ENCODE measurements at places on chromosomes 6 and 20.
A peak's percentile ranks its signal among the peaks of the same experiment; 100 is the strongest.

DNA sequence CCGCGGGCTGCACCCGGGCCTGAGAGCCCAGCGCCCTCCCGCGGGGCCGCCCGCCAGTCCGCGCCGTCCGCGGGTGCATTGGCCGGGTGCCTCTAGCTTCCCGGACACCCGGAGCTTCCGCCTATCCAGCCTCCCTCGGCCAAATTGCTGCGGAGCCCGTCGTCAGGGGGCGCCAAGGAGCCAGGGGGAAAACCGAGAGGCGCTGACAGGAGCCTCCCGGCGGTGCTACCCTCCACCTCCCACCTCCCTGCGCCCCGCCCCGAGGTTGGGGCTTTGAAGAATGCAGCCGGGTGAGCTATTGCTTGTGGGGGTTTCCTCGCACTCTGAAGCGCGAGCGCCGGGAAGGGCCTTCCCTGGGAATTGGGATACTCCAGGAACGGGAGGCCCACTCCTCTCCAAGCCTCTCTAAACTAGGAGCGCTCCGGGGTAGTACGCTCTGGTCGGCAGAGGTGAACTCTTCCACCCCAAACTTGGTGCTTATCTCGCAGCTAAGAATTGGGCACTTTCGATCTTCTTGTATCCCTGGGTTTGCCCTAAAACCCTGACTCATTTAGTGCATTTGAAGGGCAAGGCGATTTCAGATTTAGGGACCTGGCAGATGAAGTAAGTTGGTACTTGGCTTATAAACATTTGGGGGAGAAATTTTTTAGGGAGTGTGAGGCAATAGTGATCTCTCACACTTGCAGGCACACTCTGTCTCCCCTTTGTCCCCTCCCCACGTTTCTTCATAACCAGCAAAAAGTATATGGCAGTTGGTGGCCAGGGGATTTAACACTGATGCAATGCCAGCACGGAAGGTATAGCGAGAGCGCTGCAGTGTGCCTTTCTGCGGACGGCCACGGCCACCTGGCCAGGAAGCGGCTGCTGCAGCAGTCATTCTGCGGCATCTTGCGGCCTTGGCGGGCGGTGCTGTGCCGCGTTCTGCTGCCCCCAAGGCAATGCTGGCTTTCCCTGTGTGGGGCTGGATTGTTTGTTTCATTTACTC lies 556 bp downstream of the BEND6 start:
- peak; percentile 73 for DNase-seq

DNA sequence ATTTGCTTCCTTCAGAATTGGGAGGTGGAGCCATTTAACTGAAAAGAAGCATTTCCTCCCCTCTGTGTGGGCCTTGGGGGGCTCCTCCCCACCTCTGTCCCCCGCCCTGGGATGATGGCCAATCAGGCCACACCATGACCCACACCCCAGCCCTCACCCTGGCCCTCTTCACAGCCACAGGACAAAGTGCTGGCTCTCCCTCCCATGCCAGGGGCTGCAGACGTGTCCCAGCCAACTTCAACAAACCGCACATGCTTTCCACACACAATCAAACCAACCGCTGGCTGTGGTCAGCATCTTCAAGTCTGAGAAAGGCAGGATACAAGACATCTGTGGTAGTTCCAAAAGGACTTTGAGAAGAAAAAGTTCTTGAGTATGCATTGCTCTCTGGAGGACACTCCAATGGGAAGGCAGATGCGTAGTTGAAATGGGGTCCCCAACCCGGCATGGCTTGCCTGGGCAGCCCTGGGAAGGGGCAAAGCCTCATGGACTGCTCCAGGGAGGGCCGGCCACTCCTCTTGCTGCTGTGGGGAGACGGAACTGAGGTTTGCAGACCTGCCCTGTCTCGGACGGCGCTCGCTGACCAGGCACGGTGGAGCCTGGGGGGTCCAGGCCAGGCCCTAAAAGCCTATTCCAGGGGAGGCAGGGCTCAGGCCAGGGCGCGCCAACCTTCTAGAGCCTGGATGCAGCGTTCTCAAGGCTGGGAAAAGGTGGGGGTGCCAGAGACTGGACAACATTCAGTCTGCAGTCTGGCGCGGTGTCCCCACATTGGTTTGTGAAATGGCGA lies 12.2 kb downstream of the TTLL2 start:
- DNase-seq = no peak

- no peak for DNase-seq
These were observed 46.7 kb downstream of the SLC35D3 start for GRCh38 chr6:136968837-136969236.

DNA sequence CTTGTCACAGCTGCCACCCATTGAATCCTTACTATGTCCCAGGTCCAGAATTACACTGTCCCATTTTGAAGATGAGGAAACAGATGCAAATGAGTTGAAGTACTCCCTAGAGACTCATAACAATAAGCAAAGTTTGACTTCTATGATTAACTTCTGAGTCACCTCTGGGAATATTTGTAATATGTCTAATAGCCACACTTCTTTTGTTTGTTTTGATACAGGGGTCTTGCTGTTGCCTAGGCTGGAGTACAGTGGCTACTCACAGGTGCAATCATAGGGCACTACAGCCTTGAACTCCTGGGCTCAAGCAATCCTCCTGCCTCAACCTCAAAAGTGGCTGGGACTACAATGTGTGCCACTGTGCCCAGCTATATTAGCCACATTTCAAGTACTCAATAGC lies 11.4 kb upstream of the SOX12 start:
- no peak for DNase-seq

GRCh38 chr20:62831361-62831788 lies 14.5 kb downstream of the COL9A3 start:
- DNase-seq = no peak

- DNase-seq = no peak
These were observed 81.8 kb upstream of the ARMC2 start for GRCh38 chr6:108766419-108766818.

- no peak for DNase-seq
These were observed 23.5 kb downstream of the ILRUN start for GRCh38 chr6:34673064-34673463.

DNA sequence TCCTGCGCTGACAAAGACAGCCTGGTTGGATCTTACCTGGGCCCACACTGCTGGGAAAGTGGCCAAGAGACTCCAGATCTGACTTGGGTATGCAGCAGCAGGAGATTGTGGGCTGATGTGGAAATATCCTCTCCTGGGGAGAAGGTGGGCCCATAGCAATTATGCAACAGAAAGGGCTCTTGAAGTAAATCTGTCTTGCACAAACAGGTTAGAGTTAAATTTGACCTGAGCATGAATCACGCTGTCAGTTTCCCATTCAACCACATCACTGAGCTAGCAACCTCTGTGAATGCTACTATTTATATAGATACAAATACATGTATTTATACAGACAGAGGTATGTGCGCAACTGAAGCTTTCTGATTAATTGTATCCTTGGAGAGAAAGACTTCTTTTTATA lies 28.3 kb upstream of the PDYN start:
- no peak for DNase-seq

- DNase-seq = no peak
These were observed 347.9 kb downstream of the CDH26 start for GRCh38 chr20:60306105-60306504.

DNA sequence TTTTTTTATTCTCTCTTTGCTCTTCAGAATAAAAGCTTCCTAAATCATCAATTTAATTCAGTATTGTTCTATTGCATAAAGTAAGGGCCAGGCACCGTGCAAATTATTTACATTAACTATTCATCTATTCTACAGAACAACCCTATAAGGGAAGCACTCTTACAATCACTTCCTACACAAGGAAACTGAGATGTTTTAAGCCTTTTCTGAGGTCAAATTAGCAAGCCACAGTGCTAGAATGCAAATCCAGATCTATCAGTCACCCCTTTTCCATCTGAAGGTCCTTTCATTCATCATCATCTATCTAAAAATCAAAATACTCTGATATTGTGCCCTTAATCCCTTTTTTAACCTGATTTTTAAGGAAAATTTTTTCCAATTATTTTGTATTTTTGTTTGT lies 31.2 kb downstream of the FRK start:
- DNase-seq = no peak

- no peak for DNase-seq
These were observed 11.7 kb upstream of the ID1 start for GRCh38 chr20:31593221-31594001.

- DNase-seq = no peak
These were observed 536.8 kb upstream of the JAG1 start for GRCh38 chr20:11210611-11211010.

DNA sequence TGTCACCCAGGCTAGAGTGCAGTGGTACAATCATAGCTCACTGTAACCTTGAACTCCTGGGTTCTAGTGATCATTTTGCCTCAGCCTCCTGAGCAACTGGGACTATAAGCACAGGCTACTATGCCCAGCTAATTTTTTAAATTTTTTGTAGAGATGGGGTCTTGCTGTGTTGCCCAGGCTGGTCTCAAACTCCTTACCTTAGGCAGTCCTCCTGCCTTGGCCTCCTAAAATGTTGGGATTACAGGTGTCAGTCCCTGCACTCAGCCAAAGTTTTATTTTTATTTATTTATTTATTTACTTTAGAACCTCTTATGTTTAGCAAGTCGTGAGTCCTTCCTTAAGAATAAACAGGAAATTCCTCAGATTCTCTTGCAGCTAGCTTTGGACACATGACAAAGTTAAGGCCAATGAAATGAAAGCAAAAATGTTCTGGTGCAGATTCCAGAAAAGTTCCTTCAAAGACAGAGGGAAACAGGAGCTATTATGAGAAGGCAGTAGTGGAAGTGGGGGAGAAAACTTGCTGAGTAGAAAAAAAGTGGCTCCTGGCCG lies 19.1 kb downstream of the PIM1 start:
- no peak for DNase-seq

DNA sequence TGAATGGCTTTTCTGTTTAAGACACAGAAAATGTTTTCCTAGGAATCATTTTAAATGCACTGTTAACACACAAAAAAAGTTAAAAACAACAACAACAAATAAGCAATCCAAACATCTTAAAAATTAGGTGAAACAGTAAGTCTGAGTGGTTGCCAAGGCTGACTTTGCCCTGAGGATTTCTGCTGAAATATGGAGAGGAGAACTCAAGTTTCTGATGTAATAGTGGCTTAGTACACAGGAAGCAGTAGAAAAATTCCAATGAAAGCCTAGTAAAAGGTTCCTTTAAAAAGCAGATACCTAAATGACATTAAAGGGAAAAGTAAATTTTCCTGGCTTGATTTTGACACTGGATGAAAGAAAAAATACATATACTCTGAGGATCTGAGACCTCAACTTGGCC lies 184.2 kb downstream of the EPM2A start:
- DNase-seq = no peak

DNA sequence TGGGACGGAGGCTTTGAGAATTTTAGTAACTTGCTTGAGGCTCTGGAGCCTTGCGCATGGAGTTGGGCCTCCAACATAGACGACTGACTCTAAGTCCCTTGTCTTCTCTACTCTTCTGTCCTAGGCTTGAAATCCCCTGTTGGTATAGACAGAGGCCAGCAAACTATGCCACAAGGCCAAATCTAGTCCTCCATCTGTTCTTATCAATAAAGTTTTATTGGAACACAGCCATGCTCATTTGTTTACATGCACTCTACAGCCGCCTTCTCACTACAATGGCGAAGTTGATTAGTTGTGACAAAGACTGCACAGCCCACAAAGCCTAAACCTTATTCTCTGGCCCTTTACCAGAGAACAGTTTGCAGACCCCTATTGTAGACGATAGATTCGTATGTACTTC lies 174.1 kb upstream of the ZFP64 start:
- DNase-seq = no peak

- no peak for DNase-seq
These were observed 17.1 kb upstream of the NCOA7 start for GRCh38 chr6:125773387-125774341.

GRCh38 chr6:73560182-73560732 lies 39.4 kb upstream of the EEF1A1 start:
- DNase-seq = no peak

DNA sequence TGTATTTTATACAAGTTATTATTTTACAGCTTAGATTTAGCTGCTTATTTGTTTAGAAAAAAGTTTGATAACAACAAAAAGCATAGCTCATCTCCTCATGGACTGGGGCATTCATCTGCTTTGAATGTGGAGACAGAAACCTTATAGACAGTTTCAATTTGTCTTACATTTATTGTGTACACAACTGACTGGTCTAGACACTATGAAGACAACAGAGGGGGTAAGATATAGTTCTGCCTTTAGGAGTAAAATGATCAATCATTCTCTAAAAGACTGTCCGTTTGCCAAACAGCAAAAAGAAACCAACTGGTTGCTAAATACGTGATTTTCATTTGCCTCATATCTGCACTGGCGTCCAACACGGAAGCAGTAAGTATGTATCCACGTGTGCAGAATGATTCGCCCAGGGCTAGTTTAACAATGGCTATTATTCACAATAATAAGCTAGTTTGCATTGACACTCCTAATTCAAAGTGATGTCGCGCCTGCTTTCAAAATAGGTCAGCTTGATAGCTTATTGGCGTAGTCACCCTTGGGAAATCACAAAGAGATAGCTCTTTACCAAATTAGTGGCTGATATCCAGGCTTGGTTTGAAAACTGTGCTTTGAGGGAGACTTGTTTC lies 153.6 kb downstream of the BMP2 start:
- DNase-seq = no peak

- no peak for DNase-seq
These were observed at the start of gene WFDC13 for GRCh38 chr20:45701873-45702272. Gene WFDC13 (plus strand): TSS chr20:45702038. CDS start chr20:45702124, 86 bp downstream.

GRCh38 chr6:61810047-61810446 lies 476.0 kb downstream of the KHDRBS2 start:
- no peak for DNase-seq
